ENCODE measurements at places on chromosomes 6 and 20.

GRCh38 chr20:45626540-45626939 lies 3.0 kb upstream of the WFDC10A start:
- DNase-seq: no peak

DNA sequence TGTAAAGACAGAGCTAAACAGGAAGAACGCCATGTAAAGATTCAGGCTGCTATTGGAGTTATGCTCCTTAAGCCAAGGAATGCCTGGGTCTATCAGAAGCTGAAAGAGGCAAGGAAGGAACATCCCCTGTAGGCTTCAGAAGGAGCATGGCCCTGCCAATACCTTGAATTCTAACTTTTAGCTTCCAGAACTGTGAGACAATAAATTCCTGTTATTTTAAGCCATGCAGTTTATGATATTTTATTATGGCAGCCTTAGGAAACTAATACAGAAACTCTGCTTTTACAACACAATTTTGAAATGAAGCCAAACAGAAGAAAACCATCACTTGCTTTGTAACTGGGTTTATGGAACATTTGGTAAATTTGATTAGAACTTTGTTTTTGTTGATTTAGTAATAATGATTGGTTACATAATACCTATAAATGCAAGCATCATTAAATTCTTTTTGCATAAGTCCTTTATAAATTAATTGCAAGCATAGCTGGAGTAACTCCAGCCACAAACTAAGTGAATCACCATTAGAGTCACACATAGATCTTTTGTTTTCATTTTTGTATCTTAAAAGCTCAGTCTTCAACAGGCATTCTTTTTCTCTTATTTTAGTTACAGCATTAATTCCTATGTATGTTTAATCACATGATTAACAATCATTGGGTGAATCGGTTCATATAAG lies 33.5 kb upstream of the TSPYL1 start:
- DNase-seq: no peak

GRCh38 chr20:59731376-59731775 lies 127.0 kb downstream of the PHACTR3 start:
- no peak for DNase-seq

GRCh38 chr6:94487371-94487770 lies 1068.0 kb upstream of the EPHA7 start:
- DNase-seq: no peak

- DNase-seq: no peak
These were observed 483.5 kb downstream of the UTRN start for GRCh38 chr6:144768551-144769075.

DNA sequence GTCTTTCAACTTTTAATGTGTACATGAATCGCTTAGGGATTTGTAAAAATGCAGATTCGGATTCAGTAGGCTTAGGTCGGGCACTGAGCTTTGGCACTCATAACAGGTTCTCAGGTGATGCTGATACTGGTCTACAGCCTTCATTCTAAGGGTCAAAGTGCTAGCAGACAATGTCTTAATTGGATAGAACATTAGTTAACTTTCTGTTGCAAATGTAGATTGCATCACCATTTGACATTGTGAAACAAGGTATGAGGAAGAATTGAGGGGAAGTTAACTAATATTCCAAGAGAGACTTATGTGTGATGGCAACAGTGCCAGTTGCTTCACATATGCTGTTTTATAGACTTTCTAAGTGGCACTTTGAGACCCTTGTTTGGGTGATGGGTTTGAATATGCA lies 86.9 kb downstream of the MLIP start:
- DNase-seq: no peak

- no peak for DNase-seq
These were observed 306.3 kb downstream of the ADGRB3 start for GRCh38 chr6:68941345-68941744.

DNA sequence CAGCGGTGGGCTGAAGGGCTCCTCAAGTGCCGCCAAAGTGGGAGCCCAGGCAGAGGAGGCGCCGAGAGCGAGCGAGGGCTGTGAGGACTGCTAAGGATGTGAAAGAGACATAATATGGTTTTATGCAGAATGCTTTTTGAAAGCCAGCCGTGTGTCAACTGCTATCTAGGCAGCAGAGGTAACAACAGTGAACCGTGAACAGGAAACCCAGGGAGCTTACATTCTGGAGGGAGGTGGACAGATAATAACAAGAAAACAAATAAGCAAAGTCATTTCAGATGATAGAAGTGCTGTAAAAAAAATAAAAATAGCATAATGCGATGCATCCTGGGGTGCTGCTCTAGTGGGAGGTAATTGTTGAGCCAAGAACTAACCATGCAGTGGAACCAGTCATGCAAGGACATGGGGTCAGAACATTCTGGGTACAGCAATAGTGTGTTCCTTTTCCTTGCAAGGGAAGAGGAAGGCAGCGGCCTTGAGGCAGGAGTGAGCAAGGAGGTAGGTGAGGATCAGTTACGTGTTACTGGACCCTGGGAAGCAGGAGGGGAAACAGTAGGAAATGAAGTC lies 134.4 kb upstream of the TMEM170B start:
- DNase-seq: no peak

DNA sequence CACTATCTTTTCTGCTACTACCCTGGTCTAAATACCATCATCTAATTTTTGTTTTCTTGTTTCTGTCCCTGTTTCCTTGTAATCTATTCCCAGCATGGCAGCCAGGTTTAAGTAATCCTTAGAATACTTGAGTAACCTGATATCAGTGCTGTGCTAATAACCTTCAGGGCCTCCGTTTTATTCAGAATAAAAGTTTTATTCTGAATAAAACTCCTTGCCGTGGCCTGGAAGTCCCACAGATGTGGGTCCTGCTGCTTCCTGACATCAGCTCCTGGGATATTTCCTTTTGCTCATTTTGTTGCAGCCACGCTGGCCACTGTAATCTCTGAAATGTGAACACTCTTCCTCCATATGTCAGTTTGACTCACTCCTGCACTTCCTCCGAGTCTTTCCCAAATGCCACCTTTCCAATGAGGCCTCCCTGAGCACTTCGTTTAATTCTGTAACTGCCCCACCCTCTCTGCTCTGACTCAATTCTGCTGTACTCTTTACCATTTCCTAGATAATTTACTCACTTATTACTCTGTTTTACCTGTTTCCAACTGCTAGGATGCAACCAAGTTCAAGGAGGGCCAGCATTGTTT lies 114.0 kb upstream of the FOXA2 start:
- no peak for DNase-seq

DNA sequence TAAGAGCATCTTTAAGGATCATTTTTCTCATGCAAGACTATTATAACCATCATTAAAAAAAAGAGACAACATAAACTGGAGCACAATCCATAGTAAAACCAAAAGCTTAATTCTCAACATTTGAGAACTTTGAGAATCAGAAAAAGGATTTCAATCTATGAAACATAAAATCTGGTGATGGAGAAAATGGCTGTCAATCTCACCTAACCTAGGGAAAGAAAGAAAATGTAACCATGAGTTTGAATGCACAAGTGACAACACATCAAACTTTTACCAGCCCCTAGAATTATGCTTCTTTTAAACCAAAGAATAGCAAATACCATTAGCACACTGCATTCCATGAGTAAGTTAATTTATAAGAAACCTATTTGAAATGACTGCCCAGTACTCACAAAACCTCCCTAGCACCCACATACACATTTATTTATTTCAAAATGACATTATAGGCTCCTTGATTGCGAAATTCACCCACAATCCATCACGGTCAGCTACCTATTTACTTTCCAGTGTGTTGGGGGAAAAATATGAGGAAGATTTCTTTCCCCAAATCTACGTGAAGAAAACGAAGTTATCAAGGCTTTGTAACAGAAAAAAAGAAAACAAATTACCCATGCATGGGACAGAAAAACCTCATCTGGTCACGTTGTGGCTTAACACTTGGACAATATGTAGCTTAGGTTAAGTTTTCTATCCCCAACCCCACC lies 828 bp downstream of the ASCC3 start:
- DNase-seq: no peak

DNA sequence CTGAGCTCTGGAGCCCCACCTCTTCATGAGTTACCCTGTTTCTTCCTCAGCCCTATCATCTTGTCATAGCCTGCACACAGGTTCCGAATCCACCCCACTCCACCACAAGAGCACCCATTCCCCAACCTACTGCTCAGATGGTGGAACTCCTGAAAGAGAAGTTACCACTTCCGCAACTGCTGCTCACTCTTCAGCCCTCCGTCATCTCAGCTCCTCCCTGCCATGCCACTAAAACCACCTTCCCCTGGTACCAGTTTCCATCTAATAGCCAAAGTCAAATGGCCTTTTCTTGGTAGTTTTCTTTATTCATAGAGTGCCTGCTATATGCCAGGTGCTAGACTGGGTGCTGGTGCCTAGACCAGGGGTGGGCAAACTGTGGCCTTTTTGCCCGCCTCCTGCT lies 3.9 kb downstream of the RAB22A start:
- DNase-seq: no peak

DNA sequence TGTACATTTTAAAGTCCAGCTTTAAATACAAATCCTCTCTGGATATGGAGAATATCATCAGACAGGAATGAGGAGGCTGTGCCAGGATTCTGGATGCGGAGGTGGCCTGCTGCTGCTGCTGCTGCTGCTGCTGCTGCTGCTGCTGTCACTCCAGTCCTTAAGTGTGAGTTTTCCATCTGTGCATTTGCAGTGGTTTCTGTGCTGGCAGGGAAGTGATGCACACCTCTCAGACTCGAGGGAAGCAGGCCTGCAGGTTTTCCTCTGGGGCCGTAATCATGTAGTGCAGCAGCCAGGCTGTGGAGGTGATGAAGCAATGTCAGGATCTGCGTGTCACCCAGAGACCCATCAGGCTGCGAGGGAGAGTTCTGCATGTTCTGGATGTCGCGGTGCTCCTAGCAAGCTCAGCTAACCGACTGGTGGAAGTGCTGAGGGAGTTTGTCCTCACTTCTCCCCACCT lies 32.0 kb downstream of the CFAP61 start:
- DNase-seq: no peak

DNA sequence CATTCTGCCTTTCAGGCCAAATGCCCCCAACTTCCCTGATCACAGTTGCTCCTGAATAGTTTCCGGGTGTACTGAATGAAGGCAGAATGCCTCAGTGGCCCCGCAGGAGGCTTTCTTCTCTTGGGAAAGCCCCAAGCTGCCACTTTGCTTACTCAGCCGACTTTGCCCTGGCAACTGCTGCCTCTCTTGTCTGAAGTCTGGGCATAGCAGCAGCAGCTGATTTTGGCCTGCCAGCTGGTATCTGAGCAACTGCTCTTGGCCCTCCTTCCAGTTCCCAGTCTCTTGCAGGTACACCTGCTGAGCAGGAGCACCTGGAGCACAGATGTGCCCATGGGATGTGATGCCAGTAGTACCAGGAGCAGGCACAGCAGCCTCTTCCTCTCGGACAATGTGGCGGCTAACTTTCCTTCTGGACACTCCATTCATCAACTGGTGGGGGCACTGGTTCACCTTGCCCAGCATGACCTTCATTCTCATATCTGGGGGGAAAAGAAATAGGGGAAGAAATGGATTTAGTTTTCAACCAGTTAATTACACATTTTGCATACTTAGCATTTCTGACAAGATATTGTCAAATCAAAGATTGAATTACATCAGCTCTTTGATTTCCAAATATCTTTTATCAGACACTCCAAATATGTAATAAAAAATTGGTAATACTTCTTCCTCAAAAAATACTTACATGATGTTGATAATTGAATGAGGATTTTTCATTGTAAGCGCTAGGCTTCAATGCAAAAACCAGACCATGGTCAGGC lies 468.2 kb downstream of the PKHD1 start:
- DNase-seq: no peak

- DNase-seq: no peak
These were observed 76.6 kb downstream of the DZANK1 start for GRCh38 chr20:18390201-18390600.

DNA sequence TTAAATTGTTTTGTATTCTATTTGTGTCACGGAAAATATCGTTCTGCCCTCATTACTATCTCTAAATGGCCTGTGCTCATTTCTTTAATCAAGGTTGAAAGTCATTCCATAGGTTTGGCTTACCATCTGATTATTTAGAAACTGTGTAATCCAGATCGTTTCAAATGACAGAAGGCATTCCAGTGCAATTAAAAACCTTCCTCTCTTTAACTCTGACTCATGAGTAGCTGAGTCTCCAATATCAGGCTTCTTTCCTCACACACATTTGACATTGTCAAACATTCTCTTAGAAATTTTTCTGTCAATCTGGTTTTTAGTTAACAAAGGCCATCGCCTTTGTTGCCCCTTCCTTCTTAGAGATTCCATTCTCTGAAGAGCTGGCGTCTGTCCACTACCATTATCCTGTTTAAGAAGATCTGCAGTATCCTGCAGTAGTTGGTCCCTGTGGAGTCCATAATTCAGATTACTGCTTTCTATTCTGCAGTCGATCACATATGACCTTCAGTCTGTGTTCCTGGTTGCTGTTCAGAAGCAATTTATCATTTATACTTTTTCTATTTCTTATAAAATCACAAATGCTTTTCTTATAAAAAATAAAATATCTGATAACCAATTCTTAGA lies 3.9 kb upstream of the TRDN start:
- no peak for DNase-seq
